ENCODE measurements at places on chromosomes 1 and 21.

- no peak for DNase-seq
These were observed 55.0 kb downstream of the ALG14 start for GRCh38 chr1:95017775-95018174.

GRCh38 chr1:200427744-200428143 is 17.9 kb upstream of the ZNF281 start:
- no peak for DNase-seq

DNA sequence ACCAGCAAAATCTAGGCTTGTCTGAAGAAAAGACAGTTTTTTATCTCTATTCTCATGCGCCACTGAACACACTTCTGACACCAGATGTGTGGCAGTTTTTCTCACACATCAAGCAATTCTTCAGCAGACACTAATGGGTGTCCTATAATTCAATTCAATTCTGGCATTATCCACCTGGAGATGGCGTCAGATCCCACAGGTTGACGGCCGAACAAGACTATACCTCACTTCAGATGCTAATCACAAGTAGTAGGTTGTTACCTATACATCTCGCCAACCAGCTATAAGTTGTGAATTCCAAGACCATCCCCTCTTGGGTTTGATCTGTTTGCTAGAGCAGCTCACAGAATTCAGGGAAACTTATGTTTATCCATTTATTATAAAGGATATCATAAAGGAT is 89.9 kb upstream of the ARTN start:
- no peak for DNase-seq

DNA sequence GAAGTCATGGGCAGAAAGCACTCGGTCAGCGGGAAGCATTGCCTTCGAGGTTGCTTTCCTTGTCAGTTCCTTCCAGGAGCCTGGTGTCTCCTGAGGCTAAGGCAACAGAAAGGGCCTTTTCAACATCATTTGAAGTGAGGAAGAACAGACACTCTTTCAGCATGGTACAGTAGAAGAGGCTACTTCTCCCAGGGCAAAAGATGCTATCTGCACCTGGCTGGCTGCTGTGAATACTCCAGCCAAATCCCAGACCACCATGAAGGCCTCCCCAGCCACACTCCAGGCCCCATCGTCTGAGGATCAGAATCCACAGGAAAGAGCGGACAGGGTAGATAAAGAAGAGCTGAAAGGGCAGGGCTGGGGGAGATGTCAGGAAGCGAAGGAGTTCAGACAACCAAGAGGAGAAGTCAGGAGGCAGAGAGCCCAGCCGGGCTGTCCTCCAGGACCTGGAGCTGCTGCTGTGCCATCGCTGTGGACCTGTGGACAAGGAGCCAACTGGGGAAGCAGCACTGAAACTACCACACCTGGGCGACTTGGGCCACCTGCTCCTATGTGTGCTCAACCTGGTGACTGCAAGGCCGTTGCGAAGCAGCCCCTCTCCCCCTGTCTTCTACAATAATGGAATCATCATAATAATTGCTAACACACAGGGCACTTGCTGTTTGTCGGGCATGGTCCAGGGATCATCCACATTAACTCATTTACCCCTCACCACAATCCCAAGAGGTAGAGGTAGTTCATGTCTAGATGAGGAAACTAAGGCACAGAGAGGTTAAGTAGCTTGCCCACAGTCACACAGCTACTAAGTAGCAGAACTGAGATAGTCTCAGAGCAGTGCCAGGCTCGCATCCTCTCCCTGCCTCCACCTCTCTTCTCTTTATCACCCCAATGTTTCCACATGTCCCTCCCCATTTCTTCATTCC is 88.0 kb upstream of the ZBTB40 start:
- no peak for DNase-seq

- no peak for DNase-seq
These were observed 339.7 kb downstream of the PTPRC start for GRCh38 chr1:198978523-198978922.

GRCh38 chr1:203373991-203374390 is 23.1 kb upstream of the FMOD start:
- DNase-seq, result no peak

DNA sequence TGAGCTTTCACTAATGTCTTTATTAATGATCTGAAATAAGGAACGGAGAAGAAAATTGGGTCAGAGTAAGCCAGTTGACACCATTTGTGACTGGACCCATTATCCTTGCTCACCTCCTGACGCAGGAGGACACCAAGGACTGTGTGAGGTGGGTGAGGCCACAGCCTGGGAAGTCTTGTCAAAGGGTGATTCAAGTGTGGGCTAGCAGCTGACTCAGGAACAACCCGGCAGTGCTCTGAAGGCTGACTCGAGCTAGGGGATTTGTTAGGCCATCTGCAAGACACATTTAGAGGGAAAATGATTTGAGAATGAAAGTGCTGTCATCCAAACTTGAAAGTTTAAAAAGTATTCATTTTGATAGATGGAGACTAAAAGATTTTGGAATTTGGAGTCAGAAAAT is 21.2 kb downstream of the PRRX1 start:
- peak; percentile 79 for DNase-seq

GRCh38 chr1:145871994-145872924 is 13.4 kb upstream of the PIAS3 start:
- no peak for DNase-seq

DNA sequence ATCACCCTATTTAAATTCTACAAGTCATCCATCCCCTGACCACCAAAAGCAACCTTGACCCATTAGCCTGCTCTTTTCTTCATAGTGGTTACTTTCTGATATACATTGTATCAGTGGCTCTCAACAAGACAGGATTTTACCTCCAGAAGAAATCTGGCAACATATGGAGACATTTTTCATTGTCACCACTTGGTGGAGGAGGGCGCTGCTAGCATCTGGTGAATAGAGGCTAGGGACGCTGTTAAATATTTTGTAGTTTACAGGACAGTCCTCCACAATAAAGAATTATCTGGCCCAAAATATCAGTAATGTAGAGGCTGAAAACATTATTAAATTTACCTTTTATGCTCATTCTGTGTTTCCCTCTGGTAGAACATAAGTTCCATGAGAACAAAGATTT is 6.1 kb downstream of the HSPA13 start:
- DNase-seq, result no peak

- peak; percentile 1 for DNase-seq
These were observed at the start of gene KMO for GRCh38 chr1:241532162-241532531. TSS of gene KMO (plus strand) at chr1:241532378. CDS start at chr1:241532445, 67 bp downstream.

DNA sequence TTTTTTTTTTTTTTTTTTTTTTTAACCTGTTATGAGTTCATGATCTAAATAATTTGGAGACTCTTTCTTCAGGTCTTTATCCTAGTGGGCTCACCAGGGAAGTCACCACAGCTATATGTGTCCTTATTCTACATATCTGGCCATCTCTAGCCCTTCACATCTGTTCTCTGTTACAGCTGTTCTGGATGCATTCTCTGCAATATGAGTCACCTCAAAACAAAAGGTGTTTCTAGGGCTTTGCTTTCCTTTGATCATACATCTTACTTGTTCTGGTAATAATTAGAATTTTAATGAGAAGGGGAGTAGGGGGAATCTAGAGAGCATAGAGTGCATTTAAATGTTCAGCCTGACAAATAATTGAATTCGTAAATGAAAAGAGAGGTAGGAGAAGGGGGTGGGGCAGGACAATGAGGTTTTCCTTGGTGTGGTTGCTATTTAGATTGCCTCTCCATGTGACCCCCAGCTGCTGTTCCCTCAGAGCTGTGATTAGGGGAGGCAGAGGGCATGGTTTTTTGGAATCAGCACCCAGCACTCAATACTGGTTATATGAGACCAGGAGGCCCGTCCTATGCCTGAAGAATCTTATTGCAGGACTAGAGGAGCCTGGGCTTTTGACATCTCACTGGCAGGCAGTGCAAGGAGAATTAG is 8.0 kb downstream of the SYT6 start:
- no peak for DNase-seq

GRCh38 chr1:154440036-154440804 is 35.1 kb downstream of the IL6R start:
- no peak for DNase-seq

DNA sequence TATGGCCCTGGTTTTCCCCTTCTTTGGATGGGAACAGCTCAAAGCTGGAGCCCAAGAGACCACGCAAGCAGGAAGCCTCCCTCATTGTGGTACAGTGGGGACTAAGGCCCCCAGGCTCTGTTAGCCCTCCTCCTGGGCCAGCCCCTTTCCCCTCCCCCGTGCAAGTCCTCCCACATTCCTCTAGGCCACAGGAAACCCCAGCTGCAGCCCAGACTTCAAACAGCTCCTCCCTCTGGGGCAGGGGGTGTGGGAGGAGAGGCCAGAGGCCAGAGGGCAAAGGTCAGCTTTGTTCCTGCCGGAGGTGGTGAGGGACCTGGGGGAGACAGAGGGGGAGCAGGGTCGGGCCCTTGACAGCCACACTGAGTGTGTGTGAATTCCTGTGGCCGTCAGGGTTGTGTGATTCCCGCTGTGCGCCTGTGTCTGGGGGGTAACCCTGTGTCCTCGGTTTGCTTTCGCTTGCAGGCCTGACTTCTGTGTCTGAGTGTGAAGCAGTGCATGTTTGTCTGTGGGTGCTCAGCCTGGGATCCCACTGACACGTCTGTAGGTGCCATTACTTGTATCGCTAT is 3.4 kb upstream of the AHDC1 start:
- DNase-seq, result peak; percentile 50

GRCh38 chr1:29279406-29279805 is 43.1 kb downstream of the PTPRU start:
- DNase-seq, result no peak

DNA sequence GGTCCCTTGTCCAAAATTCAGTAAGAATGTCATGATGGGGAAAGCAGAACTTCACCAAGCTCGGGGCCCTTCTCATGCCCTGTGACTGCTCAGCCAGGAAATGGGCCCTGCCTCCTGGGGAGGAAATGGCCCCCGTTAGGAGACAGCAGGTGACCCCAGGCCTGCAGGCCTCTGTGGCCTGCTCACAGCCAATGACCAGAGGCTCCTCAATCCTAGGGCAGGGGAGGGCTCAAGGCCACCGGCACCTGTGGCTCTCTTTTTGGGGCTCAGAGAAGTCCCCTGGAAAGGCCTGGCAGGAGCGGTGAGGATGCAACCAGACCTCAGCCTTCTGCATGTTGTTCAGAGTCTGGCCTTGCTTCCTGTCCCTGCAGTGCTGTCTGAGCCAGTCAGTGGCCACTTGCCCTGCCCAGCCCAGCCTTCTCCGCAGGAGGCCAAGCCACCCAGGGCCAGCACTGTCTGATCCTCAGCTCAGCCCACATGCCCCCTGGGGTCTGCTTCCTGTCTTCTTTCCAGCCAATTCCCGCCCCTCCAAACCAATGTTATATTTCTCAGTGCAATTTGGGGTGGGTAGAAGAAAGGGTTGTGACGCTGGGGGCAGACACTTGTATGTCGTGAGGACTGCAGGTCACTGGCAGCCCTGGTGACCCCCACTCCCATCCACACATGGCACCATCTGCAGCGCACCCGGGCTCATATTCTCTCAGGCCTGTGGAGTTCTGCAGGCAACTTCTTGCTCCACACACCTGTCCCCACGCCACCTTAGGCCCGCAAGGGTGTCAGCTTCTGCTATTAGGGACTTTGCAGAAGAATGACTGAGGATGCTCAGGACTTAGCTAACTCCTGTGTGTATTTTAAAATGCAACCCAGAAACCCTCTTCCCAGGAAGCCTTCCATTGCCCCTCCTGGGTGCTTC is 83.6 kb downstream of the ITPKB start:
- peak; percentile 68 for DNase-seq

DNA sequence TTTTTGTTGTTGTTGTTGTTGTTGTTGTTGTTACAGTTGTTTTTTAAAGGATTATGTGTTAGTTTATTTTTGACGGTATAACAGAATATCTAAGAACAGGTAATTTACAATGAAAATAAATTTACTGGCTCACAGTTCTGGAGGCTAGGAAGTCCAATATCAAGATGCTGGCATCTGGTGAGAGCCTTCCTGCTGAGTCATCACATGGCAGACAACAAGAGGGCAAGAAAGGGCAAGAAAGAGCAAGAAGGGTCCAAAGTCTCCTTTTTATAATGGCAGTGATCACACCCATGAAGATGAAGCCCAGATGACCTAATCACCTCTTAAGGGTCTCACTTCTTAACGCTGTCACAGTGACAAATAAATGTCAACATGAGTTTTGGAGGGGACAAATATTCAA is 142.1 kb downstream of the NEGR1 start:
- DNase-seq, result no peak

DNA sequence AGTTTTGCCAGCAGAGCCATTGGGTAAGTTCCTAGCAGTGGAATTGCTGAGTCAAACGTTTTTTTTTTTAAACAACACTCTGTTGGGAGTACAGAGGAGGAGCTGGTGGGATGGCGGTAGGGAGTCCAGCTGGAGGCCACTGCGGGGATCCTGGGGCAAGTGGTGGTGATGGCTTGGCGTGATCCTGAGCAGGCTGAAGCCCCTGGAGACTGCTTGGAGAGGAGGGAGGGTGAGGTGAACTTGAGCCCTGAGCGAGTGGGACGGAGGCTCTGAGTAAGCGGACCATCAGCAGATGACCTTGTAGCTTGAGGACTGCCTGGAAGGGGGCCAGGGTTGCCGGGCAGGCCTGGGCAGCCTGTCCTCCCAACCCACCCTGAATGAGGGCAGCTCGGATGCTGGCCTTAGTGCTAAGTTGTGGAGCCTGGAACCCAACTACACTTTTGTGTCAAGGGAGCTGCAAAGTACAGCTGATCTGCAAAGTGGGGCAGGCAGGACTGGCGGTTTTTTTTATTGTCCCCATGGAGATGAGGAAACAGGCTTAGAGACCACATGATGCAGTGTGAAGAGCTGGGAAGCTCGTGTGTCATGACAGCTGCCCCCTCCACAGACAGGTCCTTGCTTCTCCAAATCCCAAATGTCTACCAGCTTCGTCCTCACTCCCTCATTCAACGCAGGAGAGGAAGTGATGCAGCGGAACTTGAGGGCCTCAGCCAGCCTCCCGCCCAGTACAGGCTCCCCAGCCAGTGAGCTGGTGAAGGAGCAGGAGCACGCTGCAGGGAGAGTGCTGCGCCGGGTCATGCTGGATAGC is 20.2 kb downstream of the MRPL37 start:
- peak; percentile 27 for DNase-seq

- no peak for DNase-seq
These were observed 20.5 kb downstream of the PLA2G4A start for GRCh38 chr1:186849271-186849671.

- no peak for DNase-seq
These were observed 147.5 kb downstream of the TSEN15 start for GRCh38 chr1:184199036-184199435.

DNA sequence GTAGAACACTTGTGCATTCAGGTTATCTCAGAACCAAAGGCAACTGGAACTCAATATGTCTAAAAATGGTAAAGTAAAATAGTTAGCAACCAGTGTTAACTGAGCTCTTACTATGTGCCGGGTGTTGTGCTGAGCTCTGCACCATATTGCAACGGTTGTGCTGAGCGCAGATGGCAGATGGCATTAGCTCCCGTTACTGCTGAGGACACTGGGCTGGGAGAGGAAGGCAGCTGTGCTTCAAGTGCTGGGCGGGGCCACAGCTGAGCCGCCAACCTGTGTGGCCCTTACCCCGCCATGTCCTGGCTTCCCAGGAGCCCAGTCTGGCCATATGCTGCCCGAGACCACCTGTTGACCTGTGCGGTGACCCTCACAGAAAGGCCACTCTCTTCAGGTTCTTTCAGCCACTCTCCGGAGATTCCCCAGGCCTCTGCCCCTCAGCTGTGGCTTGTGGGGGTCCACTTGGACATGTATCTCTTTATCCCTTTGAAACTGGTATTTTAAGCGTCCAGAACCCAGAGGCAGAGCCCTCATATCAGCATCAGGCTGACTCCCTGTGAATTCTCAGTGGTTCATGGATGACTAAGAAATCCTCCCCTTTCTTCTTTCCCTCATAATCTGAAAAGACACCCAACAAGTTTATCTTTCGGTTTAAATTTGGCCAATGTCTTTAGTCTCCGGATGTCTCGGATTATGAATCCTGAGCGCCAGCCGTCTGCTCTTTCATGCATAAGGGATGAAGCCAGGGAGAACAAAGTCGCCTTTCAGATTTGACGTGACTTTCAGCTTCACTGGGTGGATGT is 26.4 kb downstream of the LDLRAP1 start:
- DNase-seq, result peak; percentile 51

All from fibroblast of skin of scalp (primary cell).